ENCODE measurements at places on chromosomes 12 and 14.

DNA sequence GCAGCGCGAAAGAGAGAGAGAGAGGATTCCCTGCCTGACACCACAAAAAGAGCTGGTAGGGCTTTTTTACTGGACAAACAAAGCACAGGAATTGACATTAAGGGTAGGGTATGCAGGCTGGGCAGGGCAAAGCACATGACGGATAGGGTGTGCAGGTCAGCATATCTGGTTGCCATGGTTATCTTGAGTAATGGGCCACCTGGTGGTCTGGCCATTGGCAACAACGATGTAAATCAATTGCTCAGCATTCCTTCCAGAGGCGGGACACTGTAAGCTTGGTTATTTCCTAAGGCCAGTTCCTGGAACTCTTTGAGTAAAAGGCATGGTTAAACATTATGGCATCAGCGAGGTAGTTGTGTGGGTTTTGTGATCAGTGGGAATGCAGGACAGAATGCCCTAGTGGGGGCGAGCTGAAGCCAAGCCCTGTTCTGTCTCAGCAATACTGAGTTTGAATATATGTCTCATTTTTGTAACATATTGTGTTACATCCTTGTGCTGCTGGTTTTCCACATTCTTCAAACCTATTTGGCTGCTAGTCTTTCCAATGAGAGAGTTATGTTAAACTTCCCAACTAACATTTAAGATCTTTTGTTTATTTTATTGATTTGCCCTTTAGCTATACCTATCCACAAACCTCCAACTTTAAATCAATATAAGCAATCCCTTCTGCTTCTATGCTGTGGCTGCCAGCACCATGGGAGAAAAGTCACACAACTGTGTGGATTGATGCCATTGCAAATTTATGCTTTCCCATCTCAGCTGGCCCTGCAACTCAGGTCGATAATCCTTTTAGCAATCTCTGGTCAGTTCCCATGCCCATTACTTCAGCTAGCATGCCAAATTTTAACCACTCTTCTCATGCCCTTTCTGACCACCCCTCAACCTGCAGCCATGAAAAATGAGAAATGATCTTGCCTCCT is 396.7 kb upstream of the PDE3A start:
- no peak for DNase-seq

DNA sequence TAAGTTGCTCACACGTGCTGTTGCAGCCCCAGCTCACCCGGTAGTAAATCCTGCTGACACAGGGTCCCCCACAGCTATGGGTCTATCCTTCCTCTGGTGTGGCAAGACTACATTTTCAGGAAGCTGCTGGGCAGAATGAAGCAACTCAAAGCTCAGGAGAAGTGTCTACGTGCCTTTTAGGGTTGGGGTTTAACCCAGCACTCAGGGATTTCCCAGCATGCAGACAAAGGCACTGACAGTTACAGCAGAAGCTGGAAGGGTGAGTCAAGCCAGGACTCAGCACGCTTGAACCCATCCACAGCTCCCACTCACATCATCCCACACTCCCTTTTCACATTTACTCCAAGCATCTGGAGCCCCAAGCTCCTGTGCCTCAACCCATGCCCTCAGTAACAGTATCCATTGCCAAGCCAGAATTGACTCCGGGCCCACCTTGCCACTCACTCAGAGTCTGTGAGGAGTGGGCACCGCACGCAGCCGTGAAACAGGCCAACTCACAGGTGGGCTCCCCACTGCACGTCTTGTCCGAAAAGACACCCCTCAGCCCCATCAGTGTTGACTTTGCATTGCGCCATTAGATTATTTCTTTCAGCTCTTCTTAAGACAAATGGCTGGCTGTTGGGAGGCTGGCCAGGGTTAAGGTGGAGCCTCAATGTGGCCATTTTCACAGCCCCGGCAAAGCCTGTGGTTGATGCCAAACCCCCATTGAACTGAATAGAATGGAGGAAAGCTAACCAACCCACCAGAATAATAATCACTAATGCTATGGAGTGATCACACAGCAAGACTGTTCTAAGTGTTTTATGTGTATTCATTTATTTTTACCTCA is 59.6 kb downstream of the ZFP36L1 start:
- no peak for DNase-seq

DNA sequence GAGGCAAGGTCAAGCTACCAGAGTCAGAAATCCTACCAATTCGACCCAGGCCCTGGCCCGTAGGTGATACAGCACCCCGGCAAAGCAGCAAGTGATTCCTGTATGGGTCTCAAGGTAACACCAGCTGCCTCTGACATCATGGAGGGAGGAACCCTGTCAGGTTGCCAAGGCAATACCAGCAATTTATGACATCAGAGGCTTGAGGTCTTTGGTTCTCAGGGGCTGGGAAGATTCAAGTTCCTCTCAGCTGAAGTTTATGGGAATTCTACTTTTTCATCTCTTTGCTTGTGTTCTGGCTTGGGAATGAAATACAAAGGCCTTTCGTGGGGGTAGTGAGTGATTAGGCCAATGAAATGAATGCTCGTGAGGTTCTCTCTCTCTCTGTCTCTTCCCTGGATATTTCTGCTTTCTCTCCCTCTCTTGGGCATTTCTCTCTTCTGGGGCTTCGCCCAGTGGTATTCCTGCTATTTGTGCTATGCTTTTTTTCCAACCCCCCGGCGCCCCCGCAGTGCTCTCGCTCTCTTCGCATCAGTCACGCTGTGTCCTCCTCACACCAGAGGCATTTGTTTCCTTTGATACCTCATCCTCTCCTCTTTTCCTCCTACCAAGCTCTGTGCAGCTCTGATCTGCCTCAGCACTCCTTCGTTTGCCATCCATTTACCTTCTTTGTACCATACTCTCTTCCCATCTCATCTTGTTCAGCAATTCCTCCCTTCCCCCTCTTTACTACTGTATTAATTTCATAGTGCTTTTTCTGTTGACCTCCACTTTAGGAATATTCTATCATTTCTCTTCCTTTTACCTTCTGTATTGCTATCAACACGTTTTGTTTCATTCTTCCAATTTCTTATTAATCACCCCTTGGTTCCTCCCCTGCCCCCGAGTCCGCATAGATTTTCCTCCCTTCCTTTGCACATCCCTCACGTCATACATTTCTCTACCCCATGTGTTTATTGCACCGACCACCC is 2.9 kb downstream of the ZFHX2 start:
- no peak for DNase-seq

DNA sequence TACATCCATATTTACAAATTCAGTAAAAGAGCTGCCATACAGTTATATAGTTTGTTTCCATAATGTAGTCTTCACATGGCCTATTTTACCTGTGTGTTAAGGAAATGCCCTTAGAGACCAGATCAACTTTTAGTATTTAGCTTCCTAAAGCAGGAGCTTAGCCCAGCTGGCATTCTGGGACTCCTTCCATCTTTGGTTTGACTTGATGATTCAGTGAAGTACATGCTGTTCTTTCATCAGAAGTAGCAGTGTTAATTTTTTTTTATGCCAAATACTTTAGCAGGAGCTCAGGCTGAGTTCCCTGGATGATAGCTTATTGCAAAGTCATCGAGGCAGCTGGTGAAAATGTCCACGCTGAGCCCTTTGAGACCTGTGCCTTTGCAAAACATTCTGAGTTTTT is 101.0 kb downstream of the FOXG1 start:
- DNase-seq = no peak
